Stimulated activated CD8-positive, alpha-beta memory T cell treated with anti-CD3 and anti-CD28 coated beads, Interleukin-15, amount 100 ng/mL, for 48 hours (primary cell): ENCODE measurements at places on chromosomes 11 and 22.

DNA sequence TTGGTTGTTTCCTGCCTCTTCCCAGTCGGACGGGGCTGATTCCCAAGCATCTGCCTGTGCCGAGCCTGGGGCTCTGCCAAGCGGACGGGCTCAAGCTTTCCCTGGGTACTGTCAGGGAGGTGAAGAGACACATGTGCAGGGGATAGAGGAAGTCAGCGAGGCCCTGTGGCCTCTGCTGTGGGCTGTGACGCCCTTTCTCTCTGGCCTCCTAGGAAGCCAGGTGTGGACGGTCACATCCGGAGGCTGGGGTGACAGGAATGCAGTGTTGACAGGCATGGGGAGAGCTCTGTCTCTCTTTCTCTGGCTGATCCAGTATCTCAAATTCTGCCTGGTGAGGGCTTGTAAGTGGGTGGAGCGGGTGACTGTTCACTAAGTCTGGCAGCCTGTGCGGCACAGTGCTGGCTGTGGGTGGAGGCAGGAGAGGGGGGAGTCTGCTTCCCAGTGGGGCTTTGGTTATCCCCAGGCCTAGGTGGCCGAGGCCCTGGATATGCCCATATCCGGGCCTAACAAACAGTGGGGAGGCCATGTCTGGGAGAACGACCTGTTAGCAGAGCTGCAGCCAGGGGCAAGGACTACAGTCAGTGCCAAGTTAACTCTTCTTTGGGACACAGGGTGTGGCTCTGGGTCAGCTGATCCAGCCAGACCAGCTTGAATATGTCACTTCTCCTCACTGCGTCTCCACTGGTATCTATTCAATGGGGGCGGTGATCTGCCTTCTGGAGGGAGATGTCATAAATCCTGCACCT is 1.9 kb downstream of the KCTD17 start:
- DNase-seq = no peak

GRCh38 chr11:11247086-11247485 is 106.0 kb downstream of the CSNK2A3 start:
- no peak for DNase-seq

DNA sequence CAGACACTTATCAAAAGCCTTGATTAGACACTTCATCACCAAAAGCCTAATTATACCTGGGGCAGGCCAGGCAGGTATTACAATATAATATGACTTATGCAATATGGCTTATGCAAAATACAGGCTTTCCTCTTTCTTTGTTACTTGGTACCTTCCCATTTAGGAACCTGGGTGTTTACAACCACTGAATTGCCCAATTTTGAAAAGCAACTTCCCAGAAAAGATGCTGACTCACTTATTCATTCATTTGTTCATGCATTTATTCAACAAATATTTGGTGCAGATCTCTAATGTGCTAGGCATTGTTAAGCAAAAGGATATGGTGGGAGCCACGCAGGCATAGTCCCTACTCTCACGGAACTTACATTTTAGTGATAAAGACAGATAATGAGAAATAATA is 13.6 kb upstream of the JAML start:
- DNase-seq = no peak

DNA sequence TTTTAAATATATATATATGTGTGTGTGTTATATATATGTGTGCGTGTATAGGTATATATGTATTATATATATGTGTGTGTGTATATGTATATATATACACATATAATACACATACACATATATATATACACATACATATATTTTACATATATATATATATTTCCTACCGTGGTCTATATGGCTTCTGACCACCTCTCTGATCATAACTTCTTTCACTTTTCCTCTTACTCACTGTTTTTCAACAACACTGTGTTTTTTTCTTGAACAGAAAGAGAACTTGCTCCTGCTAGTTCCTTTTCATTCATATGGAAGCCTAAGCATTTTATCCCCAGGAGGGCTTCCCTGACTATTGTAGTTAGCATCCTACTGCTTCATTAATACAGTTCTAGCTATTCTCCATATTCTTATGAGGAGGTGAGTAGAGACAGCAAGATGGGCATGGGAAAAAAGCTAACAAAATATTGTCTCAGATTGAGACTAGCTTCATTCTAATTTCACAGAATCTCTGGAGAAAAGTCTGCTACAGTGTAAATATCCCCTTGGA is 38.5 kb upstream of the CTSC start:
- DNase-seq = no peak

DNA sequence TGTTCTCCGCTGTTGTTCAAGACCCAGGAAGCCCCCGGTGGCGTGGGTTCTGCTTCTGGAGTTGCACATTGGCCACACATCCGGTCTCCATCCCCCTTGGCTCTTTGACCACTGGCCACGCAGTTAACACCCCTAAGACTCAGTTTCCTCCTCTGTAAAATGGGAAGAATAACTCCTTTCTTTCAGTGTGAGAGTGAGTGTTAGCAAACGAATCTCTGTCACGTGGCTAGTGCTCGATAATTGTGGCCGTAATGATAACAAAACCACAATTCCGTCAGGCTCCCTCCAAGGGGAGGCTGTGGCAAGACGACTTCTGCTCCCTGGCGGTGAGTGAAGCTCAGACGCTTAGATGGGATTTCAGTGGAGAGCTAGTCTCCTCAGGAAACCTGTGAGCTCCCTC is 315.2 kb upstream of the B3GAT1 start:
- no peak for DNase-seq

GRCh38 chr11:11969380-11970215 is 38.8 kb downstream of the DKK3 start:
- no peak for DNase-seq

DNA sequence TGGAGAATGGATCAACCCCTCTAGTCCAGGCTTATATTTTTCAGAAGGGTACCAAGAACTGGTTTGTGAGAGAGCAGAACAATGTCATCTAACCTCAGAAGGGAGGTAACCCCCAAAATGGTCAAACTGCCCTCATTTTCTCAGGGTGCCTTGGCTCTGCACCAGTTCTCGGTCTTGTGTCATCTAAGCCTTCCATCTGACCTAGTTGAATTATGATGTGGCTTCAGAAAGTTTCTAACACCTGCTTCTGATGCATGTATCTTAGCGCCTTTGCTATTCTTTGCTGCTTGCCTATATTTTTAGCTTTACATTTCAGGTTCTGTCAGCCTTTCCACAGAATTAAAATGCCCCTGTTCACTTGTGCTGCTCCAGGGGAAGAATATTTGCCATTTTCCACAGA is 91.7 kb upstream of the E2F8 start:
- DNase-seq = no peak

GRCh38 chr11:126149759-126150625 is 61.5 kb downstream of the RPUSD4 start:
- no peak for DNase-seq

GRCh38 chr11:64222651-64223000 is 3.4 kb downstream of the TRPT1 start:
- no peak for DNase-seq

- no peak for DNase-seq
These were observed 40.6 kb downstream of the MUC6 start for GRCh38 chr11:995752-996420.

GRCh38 chr22:48662476-48663135 is 1165.1 kb downstream of the BRD1 start:
- DNase-seq = no peak

DNA sequence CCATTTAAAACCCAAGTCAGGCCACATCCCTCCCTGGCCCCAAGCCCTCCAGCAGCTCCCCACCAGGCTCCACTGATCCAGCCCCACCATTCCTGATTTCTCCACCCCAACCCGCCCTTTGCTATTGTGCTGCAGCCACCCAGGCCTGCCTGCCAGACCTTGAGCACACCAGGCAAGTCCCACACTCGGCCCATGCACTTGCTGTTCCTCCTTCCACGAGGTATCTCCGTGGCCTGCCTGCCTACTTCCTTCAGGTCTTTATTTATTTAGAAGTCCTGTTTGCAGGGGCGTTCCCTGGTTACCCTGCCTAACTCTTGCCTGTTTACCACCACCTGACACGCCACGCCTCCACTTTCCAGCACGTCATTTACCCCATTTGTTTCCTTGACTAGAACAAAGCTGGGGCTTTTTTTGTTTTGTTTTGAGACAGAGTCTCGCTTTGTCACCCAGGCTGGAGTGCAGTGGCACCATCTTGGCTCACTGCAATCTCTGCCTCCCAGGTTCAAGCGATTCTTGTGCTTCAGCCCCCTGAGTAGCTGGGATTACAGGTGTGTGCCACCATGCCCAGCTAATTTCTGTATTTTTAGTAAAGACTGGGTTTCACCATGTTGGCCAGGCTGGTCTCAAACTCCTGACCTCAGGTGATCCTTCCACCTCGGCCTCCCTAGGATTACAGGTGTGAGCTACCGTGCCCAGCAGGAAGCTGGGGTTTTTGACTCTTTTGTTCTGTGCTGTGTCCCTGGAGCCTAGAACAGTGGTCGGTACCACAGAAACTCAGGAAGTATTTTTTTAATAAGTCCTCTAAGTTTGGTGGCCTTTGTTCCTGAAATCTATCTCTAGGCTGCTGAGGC is 6.7 kb downstream of the CENPM start:
- peak; percentile 90 for DNase-seq

DNA sequence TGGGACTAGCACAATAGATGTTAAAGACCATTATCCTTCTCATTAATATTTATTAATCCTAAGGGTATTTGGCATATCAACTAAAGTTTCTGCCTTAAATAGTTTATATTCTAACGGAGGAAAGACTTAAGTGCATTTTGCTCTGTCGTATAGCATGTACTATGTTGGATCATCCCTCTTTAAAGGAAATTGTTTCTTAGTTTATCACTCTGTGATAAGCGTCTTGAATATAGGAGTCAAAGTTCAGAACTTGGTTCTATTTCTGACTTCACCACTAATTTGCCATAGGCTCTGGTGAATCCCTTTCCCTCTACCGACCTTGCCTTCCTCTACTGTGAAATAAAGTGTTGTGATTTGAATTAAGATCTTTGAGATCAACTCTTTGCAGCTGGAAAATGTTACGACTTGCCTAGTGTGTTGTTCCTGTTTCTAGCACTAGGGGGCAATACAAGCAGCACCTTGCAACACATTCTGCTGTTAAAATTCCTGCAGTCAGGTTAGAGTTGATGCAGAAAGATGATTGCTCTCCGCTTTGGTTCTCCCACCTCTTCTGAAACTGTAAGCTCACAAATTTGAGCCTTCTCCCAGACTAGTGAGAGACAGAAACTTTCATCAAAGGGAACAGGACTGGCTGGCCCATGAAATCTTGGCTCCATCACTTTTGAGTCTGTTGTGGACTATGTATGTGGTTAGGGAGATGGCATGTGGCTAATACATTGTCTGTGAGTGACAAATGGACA is 27.8 kb upstream of the ZNRF3 start:
- no peak for DNase-seq

DNA sequence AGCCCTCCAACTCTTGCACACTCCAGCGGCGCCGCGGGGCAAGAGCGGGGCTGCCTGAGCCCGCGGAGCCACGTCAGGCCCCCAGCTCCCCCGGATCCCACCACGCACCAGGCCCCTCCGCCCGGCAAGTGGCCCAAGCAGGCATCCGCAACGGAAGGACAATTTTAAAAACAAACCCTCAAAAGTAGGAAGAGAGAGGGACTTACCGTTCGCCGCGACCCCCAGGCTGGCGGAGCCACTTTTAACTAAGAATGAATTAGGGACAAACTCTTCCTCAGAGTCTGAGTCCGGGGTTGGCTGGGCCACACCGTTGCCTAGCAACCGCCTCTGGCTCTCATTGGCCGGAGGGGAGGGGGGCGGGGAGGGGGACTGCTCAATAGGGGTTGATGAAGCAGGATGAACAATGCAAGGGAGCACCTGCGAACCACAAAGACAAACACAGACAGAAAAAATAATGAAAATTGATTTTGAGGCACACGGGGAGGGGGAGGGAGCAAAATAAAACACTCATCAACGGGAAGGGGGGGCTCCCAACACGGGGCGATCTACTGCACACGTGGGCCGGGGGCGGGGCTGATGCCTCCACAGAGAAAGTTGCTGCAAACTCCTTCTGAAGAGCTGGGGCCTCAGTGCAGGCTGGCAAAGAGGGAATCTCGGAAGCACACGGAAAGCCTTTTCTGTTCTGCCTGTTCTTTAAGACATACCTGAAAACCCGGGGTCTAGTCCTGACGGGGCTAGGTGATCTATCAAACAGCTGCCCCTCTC is 387.5 kb upstream of the NARS2 start:
- DNase-seq = no peak

DNA sequence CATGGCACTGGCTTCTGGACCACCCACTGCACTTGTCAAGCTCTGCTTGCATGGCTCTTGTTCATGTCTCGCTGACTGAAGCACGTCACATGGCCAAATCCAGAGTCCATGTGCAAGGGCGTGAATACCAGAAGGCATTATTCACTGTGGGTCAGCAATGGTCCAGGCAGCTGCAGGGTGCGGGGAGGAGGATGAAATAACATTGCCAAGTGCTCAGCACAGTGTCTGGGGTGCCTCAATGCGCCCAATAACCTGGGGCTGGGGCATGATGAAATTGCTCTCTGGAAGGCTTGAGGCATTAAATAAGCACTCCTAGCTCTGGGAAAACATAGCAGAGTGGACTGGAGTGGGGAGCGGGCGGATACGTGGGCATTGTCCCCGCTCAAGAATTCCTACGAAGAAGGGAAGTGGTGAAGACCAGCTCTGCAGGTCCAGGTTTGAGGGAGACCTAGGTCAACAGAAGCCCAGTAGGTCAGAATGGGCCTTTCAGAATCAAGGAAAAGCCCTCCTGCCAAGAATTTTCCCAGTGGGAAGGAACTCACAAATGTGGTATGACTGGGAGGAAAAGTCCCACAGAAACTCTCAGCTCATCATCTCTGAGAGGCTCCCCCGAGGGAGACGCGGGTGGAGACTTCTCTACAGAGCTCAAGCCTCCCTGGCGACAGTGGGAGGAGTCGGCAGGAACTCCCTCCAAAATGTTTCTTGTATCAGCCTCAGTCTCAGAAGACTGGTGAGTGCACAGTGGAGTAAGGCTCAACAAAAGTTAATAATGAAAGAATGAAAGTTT is 15.3 kb upstream of the ACCSL start:
- no peak for DNase-seq

- no peak for DNase-seq
These were observed 110.0 kb downstream of the TP53I11 start for GRCh38 chr11:44840521-44841251.

DNA sequence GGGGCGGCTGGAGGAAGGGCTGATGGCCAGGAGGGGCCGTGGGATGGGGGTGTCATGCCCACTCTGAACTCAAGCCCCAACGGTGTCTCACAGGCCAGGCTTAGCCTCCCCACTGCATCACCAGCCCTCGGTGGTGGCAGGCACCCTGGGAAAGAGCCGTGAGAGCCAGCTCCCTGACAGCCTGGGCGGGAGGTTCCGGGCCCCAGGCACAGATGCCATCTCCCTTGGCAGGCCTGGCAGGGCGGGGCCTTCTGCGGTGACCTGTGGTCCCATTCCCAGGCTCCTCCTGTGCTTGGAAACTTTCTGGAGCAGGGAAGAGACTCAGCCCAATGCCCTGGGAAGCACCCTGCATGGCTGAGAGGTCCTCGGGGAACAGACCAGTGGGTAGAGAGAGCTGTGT is 4.8 kb downstream of the PHLDA2 start:
- DNase-seq = no peak

GRCh38 chr11:120079750-120080610 is 57.9 kb downstream of the TRIM29 start:
- no peak for DNase-seq

- DNase-seq = peak; percentile 67
These were observed at the start of gene SPINDOC for GRCh38 chr11:63813035-63813562. TSS of gene SPINDOC (plus strand) at chr11:63813456. CDS start at chr11:63813687, 231 bp downstream.
